ENCODE measurements at places on chromosomes 5 and 9.

DNA sequence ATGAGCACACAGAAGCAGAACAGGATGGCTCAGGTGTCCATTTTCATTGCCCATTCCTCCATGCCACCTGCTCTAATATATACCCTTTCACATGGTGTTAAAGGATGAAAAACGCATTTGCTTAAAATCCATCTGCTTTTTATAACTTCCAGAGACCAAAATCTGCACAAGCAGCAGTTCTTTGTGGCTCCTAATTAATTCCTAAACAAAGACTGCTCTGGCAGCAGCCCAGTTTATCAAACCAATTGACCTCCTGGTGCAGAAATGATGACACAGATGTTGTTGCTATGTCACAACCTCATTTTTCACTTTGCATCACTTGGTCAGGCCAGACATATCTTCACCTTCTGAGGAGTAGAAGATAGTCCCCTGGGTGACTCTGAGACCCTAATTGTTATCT lies 141.2 kb downstream of the ASTN2 start:
- H3K27ac ChIP-seq: no peak overlapping the region
- H3K36me3 ChIP-seq: no peaks in the 10 kb centered on the region
- DNase-seq: no peak
- no peaks in the 10 kb centered on the region for H3K27me3 ChIP-seq
- H3K4me3 ChIP-seq: no peak overlapping the region
- H3K4me1 ChIP-seq: no peaks in the 10 kb centered on the region

DNA sequence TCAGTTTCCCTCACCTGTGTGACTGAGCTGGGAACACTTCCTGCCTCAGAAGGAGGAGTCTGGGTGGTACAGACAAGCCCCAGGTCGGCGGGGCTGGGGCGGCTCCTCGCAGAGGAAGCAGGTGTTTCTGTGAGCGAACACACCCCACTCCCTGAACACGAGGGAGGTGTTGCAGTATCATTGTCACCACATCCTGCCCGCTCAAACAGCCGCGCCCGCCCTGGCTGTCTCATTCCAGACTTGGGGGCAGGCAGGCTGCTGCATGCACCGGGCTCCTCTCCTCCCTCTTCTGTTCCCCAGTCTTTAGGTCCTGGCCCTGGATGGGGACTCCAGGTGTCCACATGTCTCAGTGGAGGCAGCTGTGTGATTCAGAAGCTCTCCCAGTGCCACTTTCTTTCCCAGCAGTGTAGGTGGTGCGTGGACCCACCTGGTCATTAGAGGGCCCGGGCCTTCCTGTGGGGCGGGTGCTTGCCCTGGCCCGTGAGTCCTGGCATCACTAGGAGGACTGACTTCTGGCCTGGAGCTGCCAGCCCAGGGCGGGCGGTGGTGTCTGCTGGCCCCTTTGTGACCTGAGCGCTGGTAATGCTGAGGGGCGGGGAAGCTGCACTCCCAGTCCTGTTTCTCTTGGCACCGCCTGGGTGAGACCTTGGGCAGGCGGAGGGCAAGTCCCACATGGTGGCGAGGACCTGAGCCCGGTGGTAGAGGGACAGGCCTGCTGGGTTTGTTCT lies 18.3 kb upstream of the PHYHD1 start:
- H3K4me1 ChIP-seq: peaks cover 41% of the 10 kb centered on the region
- peaks cover 30% of the 10 kb centered on the region for H3K36me3 ChIP-seq
- H3K27me3 ChIP-seq: no peaks in the 10 kb centered on the region
- H3K27ac ChIP-seq: peak overlapping the region; percentile 77
- no peak overlapping the region for H3K4me3 ChIP-seq

- no peaks in the 10 kb centered on the region for H3K36me3 ChIP-seq
- DNase-seq: no peak
- no peaks in the 10 kb centered on the region for H3K4me1 ChIP-seq
- H3K27ac ChIP-seq: no peak overlapping the region
- H3K4me3 ChIP-seq: no peak overlapping the region
These were observed 815.1 kb downstream of the TLE1 start for GRCh38 chr9:80874276-80874675.

- DNase-seq: no peak
- H3K36me3 ChIP-seq: no peaks in the 10 kb centered on the region
These were observed 6.0 kb downstream of the EEIG1 start for GRCh38 chr9:127974769-127975261.

- H3K36me3 ChIP-seq: no peaks in the 10 kb centered on the region
- peaks cover 4% of the 10 kb centered on the region for H3K27me3 ChIP-seq
- H3K27ac ChIP-seq: no peak overlapping the region
- no peak overlapping the region for H3K4me3 ChIP-seq
- no peaks in the 10 kb centered on the region for H3K4me1 ChIP-seq
These were observed 125.4 kb downstream of the ANKRD18B start for GRCh38 chr9:33649463-33649862.

DNA sequence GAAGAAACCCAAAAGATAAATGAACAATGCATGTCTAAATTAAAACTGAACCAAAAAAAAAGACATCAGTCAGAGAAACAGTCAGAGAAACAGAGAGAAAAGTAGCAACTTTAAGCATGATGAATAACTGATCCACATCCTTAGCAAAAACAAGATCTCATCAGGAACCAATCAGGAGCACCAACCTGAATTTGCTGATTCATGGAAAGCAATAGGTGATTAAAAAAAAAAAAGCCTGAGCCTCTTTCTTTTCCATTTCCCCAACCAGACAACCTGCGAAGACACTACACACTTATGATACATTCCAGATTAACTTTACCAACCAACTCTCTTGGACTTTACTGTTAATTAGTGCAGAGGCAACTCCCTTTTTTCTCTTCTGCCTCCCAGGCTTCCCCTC lies 112.7 kb upstream of the TAS2R1 start:
- H3K36me3 ChIP-seq: no peaks in the 10 kb centered on the region
- H3K27ac ChIP-seq: no peak overlapping the region
- no peaks in the 10 kb centered on the region for H3K4me1 ChIP-seq

DNA sequence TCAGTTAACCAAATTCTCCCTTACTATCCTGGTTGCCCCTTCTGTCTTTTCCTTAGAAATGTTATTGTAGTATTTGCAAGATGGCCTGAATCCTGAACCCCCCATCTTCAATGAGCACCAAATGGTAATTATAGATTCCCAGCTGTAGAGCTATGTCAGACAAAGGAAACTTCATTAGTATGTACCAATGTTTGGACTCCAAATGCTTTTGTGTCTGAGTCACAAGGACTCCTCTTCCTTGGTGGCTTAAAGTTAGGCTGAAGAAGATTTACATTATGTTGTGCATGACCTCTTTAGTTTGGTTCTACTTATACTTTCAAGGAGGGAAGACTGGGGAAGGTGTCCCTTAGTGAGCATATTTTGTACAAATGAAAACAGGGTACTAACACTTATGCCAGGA lies 105.9 kb upstream of the CDKN2B start:
- no peaks in the 10 kb centered on the region for H3K36me3 ChIP-seq
- H3K27ac ChIP-seq: no peak overlapping the region
- H3K27me3 ChIP-seq: no peaks in the 10 kb centered on the region
- DNase-seq: no peak
- no peak overlapping the region for H3K4me3 ChIP-seq
- H3K4me1 ChIP-seq: peaks cover 10% of the 10 kb centered on the region

Data from heart right ventricle (tissue), 16 donors.